ENCODE measurements at places on chromosomes 4 and X. TPM values are rescaled to one million over a fixed set of nuclear protein-coding genes. Genes with fewer than 3 reads are reported as not detected.

- no peak for DNase-seq
These were observed 879.1 kb downstream of the SH3BGRL start for GRCh38 chrX:82081027-82081426.

CXCL13 gene
- not detected for total RNA-seq

GRCh38 chrX:114952696-114953095 is 64.7 kb downstream of the IL13RA2 start:
- DNase-seq = no peak

GRCh38 chr4:25367004-25367621 is 9.9 kb upstream of the ANAPC4 start:
- DNase-seq = no peak

DNA sequence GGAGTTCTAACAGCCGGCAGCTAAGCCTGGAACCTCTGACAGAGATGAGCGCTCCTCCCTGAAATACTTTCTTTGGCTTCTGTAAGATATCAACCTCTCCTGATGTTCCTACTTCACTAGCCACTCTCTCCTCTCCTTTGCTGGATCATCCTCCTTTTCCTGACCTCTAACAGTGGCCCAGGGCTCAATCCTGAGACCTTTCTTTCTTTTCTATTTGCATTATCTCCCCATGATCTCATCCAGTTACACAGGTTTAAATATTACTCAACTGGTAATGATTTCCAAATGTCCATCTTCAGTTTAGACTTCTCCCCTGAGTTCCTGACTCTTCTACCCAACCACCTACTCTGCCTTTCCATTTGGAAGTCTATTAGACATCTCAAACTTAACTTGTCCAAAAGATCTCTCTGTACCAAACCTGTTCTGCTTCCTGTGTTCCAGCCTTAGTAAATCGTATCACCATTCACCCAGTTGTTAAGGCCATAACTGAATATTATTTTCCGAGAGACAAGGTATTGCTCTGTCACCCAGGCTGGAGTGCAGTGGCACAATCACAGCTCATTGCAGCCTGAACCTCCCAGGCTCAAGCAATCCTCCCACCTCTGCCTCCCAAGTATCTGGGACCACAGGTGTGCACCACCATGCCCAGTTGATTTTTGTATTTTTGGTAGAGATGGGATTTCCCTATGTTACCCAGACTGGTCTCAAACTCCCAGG is 41.1 kb downstream of the RFC1 start:
- DNase-seq = no peak

DNA sequence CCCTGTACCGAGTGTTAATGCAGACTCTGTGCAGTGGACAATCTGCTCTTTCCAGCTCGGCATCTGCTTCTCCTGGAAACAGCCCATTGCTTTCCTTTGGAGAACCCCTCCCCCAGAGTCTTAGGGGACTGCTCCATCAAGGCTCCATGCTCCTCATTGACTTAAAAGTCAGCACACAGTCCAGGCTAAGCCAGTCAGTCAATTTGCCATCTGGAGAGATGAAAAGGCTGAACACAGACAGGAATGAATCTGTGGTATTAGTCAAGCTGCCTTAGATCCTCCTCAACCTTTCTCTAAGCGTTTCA is 20.3 kb downstream of the ATP8A1 start:
- no peak for DNase-seq

DNA sequence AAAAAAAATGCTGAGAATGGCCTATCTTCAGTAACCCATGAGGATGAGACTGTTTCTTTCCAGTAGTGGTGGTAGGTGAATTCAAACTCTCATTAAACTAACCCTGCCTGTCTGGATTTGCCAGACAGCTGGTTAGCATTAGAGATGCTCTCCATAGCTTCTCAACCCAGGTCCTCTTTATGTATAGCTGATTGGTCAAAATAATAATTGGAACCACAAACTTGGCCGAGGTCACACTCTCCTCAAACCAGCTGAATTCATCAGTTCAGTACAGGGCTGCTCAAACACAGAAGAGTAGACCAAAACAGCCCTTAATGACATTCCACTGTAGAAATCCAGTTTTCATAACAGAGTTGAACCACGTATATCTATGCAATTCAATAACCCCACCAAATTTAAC is 85.3 kb downstream of the HCCS start:
- DNase-seq = no peak

Data from chondrocyte (in vitro differentiated cells).